ENCODE measurements at places on chromosomes 3 and 15.

DNA sequence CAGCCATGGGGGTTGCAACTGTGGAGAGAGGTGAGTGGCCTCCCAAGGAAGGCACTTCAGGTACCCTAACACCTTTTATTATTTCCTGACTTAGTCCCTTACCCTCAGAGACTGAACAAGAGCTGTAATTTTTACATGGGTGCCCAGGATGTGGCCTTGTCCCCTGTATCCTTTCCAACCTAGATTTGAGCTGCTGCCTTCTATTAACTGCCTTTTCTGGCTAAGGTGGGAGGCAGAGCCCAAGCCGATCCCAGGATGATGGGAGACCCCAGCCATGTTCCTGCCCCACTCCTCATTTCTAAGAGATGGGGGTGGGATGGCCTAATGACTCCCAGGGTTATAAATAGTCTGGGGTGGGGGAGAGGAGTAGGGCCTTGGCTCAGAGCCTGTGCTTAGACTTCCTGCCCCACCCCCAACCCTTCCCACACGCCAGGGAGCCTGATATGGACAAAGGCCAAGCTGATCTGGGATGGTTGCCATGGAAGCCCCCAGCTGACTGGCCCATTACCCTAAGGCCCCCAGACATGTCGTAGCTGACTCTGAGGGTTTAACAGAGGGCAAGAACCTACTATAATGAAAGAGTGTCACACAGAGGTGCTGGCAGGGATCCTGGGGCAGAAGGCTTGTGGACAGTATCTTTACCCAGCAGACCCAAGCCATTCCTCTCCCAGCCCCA is 1.9 kb downstream of the KLHDC8B start:
- H3K4me1 ChIP-seq = peaks cover 27% of the 10 kb centered on the region
- peak; percentile 42 for DNase-seq
- H3K27me3 ChIP-seq = no peaks in the 10 kb centered on the region
- peak overlapping the region; percentile 89 for H3K27ac ChIP-seq

GRCh38 chr3:52280050-52280461 is 1.6 kb upstream of the WDR82 start:
- H3K27me3 ChIP-seq = no peaks in the 10 kb centered on the region
- H3K36me3 ChIP-seq = peaks cover 16% of the 10 kb centered on the region
- no peak for DNase-seq
- peaks cover 40% of the 10 kb centered on the region for H3K4me1 ChIP-seq
- H3K27ac ChIP-seq = peak overlapping the region; percentile 93

DNA sequence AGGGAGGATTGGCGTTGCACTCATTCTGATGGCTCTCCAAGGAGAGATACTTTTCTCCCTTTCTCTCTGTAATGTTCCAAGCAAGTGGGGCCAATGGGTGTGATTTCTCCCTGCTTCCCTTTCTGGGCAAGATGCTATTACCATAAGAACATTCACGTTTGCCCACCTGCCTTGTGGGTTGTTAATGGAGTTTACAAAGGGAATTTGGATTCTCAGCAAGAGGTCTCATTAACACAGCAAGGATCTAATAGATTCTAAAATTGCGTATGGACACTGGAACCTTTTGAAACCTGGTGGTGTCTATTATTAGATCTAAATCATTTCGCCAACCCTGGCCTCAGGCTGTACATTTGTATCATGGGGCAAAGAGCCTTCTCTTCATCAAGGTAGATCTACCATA is 74.1 kb downstream of the SLCO3A1 start:
- no peak for DNase-seq
- no peaks in the 10 kb centered on the region for H3K36me3 ChIP-seq
- H3K4me3 ChIP-seq = no peak overlapping the region
- H3K27ac ChIP-seq = no peak overlapping the region
- H3K27me3 ChIP-seq = no peaks in the 10 kb centered on the region
- H3K4me1 ChIP-seq = peaks cover 9% of the 10 kb centered on the region

GRCh38 chr3:99012051-99012450 is 110.6 kb upstream of the DCBLD2 start:
- no peaks in the 10 kb centered on the region for H3K36me3 ChIP-seq
- H3K4me3 ChIP-seq = no peak overlapping the region
- DNase-seq = no peak
- H3K27me3 ChIP-seq = no peaks in the 10 kb centered on the region

GRCh38 chr3:143119009-143119914 is at the start of gene CHST2:
TSS of gene CHST2 (plus strand) at chr3:143119771. CDS start at chr3:143120817, 1,046 bp downstream.
- peak within 1 kb of the TSS; percentile 60 for H3K27ac ChIP-seq
- H3K27me3 ChIP-seq = peaks cover 44% of the 10 kb centered on the region
- H3K4me1 ChIP-seq = peaks cover 3% of the 10 kb centered on the region
- DNase-seq = peak; percentile 72
- peak within 1 kb of the TSS; percentile 88 for H3K4me3 ChIP-seq
